ENCODE measurements at places on chromosomes 16 and 17.

- peak; percentile 13 for DNase-seq
Observed at GRCh38 chr17:47663912-47664623, 14.3 kb downstream of the KPNB1 start.

DNA sequence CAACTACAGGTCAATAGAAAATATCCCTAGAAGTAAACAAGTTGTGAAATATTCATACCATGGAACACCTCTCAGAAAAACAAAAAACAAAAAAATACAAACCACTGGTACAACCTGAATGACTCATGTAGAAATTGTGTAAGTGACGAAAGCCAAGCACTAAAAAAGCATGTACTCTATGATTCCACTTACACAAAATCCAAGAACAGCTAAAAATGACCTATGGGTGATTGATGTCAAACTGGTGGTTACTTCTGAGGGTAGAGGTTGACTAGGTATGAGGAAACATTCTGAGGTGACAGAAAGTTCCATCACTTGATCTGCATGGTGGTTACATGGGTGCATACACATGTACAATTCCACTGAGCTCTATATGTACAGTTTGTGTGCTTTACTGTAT, 31.1 kb downstream of the DHRS7C start:
- no peak for DNase-seq

GRCh38 chr16:68737046-68737729, at the start of gene CDH1:
TSS of gene CDH1 (plus strand) at chr16:68737292. CDS start at chr16:68737416, 124 bp downstream.
- no peak for DNase-seq

DNA sequence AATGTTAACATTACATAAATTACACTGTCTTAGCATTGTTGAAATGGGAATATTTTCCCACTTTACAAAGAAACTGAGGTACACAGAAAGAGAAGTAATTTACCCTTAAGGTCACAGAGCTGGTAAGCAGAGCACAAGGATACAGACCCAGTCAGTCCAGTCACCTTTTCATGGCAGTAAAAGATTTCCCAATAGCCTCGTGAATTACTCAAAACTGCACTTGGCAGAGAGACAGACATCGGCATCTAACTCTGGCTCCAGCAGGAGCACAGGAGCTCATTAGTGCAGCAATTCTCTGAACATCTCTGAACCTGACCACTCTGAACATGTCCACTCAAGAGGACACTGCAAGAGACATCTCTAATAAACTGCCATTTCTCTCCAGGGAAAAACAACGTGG, 3.1 kb downstream of the TEX2 start:
- no peak for DNase-seq

- no peak for DNase-seq
Observed at GRCh38 chr16:35533683-35534082, 2074.3 kb downstream of the TP53TG3F start.

GRCh38 chr16:70682239-70683145, 3.4 kb downstream of the MTSS2 start:
- DNase-seq, result no peak

GRCh38 chr16:68040506-68041288, 17.6 kb downstream of the DUS2 start:
- peak; percentile 84 for DNase-seq

DNA sequence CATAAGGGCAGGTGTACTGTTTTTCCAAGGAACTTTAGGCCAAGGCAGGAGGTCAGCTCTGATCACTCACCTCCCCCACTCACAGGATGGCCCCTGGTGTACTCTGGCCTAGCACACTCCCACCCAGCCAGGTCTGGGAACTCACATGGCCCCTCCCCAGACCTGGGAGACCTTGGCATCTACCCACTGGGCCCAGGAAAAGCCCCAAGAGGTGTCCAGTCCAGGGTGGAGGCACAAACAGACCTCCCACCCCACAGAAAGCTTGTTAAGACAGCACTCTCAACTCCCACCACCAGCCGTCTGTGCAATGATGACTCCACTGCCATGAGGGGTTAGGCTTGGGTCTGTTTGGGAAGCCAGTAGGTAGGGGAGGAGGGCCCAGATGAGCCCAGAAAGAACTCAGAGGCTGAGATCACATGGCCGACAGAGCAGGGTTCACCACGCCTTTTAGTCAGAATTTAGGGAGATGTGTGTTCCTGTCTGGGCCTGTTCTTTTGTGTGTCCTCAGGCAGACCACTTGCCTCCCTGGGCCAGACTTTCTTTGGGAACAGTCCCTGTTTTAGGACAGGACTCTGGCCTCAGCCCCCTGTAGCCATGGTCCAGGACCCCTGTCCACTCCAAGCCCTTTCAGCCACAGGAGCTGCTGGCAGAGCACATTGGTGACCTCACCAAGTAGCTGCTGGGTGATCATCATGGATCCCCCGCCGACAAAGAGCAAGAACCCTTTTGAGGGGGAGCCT, 12.1 kb upstream of the CBFB start:
- no peak for DNase-seq

DNA sequence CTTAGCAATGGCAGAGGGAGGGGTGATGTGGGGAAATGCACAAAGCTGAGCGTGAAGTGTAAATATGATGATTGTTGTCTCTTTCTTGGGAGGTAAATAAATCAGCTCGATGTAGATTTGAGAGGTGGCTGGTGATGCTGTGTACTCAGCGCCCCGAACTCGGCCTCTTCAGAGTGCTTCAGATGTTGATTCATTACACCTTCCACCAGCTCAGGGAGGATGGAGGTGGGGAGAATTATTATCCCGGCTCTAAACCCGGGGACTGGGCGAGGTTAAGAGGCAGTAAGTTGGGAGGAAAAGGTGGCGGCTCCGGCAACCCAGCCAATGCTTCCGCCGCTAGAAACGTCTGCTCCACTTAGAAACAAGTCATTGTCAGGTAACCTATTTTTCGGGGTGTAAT, 86.5 kb downstream of the RPA1 start:
- no peak for DNase-seq

DNA sequence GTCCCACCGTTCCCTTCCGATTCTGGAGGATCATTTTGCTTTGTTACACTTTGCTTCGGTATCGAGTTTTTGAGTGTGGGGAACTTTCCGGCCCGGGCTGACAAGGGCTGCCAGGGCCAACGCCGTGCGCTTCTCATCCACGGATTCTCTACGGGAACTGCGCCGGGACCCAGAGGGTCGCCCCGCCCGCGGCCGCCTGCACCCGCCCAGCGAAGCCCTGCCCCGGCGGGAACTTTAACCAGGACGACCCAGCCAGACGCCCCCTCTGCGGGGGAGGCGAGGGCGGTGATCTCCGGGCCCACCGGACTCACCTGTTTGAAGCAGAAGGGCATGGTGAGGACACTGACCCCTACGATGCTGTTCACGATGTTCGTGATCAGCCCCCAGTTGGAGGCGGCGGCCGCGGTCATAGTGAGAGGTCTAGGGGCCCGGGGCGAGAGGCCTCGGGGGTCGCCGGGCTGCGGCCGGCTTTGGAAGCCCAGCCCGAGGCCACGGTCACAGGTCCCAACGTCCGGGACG, 536 bp downstream of the SLC38A10 start:
- no peak for DNase-seq

DNA sequence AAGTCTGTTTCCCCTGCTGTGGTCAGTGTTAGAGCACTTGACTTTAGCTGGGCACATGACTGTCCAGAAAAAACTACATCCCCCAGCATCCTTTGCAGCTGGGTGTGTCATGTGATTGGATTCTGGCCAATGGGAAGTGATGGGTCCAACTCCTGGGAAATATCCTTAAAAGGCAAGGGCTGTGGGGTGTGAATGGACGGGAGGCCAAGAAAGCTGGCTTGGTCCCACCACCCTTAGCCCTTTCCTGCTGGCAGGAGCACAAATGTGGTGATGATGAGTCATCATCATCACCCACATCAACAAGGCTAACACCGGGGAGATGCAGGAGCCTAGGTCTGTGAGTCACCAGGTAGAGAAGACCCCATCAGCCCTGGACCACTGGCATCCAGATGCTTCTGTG, 341.7 kb downstream of the C16orf95 start:
- no peak for DNase-seq

GRCh38 chr17:54935471-54935870, 33.0 kb downstream of the COX11 start:
- no peak for DNase-seq

- no peak for DNase-seq
Observed at GRCh38 chr17:29640981-29641642, 18.4 kb upstream of the CORO6 start.

DNA sequence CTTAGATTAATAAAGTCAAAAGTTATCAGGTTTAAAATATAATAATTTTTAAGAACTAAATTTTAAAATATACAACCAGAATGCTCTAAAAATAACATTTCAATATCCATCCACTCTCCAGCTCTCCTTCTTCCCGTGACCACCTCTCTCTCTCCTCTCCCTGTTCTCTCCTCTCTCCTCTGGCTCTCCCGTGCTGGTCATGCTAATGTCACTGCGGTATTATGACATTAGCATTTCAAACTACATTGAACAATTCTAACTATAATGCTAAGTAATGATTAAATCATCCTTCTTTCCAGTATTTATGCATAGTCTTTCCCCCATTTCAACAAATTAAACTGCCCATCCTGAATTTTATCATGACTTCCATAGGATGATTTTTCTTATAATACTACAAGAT, 154.7 kb downstream of the CEP112 start:
- no peak for DNase-seq

- no peak for DNase-seq
Observed at GRCh38 chr17:5580969-5581368, 3.3 kb downstream of the NLRP1 start.

GRCh38 chr17:72342627-72343527, 222.1 kb downstream of the SOX9 start:
- no peak for DNase-seq

GRCh38 chr17:7586673-7587419, 3.0 kb downstream of the SOX15 start:
- DNase-seq, result no peak

DNA sequence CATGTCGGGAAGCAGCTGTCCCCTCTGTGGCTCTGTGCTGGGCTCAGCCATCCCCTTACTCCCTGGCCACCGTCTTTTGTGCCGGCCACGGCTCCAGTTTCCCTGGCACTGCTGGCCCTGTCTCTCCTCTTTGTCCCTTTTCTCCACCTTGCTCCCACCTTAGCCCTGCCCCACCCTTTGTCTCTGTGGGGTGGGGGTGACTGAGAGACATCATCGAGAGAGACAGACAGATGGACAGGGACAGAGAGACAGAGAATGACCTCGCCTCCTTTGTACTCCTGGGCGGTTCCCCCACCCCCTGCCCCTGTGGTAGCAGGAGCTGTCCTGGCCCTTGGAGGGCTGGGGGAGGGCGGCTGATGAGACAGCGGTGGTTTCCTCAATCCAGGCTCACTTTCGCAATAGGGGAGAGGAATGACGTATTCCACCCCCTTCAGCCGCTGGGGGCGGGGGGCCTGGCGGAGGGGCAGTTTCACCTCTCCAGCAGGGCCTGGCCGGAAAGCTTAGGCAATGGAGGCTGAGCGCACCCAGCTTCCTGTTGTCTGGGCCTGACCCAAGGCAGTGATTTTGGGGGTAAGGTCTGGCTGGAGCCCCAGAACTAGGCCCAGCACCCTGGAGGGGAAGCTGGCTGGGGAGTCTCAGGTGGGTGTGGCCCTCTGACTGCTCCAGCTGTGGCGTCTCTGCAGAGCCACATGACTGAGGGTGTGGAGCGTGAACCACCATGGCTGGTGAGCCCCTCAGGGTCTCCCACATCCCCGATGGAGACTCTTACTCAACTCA, 7.3 kb downstream of the FMNL1 start:
- DNase-seq, result peak; percentile 81

- no peak for DNase-seq
Observed at GRCh38 chr17:2347805-2348685, 10.7 kb downstream of the SGSM2 start.

DNA sequence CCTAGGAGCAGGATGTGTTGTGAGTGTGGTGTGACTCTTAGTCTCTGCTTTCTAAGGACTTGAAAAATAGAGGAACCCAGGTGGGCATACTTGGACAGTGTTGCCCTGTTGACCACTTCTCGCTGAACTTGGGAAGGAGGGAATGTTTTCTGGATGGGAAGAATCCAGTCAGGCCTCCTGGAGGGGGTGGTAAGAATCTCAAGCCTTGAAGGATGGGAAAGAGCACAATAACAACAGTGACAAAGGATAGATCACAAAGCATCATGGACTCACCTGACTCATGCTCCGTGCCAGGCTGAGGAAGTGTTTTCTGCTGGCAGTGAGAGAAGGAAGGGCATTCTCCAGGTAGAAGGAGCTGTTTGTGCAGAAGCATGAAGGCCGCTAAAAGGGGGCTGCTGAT, 8.4 kb downstream of the KAT8 start:
- DNase-seq, result no peak

DNA sequence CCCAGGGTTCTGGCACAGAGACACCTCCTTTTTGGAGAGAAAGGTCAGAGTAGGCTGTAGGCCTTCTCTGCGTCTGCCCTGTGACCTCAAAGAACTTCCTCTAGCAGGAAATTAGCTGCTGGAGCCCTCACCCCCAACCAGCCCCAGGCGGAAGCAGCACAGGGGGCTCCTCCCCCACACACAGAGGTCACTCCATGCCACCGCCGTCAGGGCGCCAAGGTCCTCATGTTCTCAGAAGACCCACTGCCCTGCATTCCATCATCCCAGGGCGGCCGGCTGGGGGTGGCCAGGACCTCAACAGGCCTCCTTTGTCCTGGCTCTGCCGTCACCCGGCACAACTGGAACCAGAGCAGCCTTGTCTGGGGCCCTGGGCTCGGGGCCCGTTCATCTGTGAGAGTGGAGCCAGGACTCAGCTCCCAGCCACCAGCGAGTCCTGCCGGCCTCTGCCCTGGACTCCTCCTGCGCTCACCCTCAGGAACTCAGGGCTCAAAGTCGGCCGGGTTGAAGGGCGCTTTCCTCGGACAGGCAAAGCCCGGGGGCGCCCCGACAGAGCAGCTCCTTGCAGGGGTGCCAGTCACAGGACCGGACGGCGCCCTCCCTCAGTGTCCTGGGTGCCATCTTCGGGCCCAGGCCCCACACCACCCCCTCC, 1.2 kb downstream of the TMC6 start:
- no peak for DNase-seq

GRCh38 chr16:86858501-86858900, 280.2 kb downstream of the FOXL1 start:
- no peak for DNase-seq

DNA sequence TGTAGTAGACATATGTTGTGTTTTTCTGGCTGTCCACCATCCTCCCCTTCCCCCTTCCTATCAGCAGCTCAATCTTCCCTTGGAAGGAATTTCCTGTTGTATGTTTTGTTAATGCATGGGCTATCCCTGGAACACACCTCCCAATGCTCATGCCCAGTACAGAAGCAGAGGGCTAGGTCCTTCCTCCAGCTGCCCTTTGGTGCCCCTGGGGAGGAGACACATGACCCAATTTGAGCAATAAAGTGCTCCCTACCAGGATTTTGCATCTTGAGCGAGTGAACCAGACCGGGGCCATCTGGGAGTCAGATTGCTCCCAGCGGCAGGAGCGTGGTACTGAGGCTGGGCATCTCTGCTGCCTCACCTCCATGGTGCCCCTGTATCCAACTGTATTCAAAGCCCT, 141.5 kb upstream of the MED13 start:
- no peak for DNase-seq

- DNase-seq, result no peak
Observed at GRCh38 chr16:2025878-2026460, 733 bp upstream of the NHERF2 start.

- DNase-seq, result no peak
Observed at GRCh38 chr17:30969989-30970830, 629 bp upstream of the RNF135 start.

Measured in activated CD4-positive, alpha-beta T cell treated with anti-CD3 and anti-CD28 coated beads, Interleukin-2, amount 50 U/mL, for 24 hours (primary cell).